Lung (tissue), 17 donors: ENCODE measurements at places on chromosomes 1 and 21. TPM values are rescaled to one million over a fixed set of nuclear protein-coding genes. Genes with fewer than 3 reads are reported as not detected.

DNA sequence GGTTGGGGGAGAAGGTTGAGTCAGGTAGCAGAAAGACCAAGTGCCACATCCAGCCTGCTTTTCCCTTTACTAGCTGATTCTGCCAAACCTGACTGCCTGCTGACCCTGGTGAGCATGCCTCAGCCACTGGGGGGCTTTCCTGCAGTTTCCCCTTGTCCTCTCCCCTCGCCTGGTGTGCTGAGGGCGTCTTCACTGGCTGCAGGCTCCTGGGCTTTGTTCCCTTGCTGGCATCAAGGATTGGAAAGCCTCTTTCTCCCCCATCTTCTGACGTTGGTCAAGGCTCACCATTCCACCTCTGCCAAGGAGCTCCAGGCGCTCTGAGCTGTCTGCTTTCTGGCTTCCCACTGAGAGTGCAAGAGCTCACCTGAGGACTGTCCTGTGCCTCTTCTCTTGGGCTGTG lies 28.4 kb downstream of the MAN1C1 start:
- DNase-seq, result no peak

- DNase-seq, result no peak
Observed at GRCh38 chr1:234647758-234648157, 37.8 kb upstream of the IRF2BP2 start.

DNA sequence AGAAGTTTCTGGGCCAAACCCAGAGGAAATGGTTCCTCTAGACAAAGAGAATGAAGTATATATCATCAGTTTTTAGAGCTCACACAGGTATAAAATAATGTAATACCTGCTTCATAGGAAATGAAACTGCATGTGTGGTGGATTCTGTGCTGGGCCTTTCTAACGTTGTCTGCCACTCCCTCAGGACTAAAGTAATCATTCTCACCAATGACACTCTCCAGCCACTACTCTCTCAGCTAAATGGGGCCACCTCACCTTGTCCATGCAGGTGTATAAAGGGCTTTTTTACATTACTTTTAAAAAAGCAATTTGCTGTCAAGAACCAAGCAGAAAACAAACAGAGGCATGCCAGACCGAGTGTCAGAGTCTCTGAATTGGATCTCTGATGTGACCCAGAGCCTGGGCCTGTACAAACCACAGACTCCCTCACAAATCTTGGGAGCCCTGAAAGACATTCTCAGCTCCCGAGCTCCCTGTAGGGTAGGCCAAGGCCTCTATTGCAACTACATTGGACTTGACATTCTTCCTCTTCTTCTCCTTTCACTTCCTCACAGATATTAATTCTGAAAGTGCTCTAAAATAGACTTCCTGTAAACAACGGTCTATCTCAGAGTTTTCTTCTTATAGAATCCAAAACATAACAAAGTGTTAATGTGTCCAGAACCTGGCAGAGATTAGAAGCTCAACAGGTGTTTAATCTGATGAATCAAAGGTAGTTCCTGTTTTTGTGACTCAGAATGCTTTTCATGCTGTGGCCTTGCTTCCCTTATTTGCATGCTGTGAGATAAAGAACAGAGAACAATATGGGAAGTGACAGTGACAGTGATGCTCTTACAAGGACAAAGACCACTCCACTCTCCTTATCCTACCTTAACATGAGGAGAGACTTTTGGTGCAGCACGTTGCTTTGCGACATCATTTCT lies 8.6 kb downstream of the AIM2 start:
- no peak for DNase-seq

- peak; percentile 93 for DNase-seq
Observed at GRCh38 chr1:219123036-219123435, 50.6 kb upstream of the LYPLAL1 start.

DNA sequence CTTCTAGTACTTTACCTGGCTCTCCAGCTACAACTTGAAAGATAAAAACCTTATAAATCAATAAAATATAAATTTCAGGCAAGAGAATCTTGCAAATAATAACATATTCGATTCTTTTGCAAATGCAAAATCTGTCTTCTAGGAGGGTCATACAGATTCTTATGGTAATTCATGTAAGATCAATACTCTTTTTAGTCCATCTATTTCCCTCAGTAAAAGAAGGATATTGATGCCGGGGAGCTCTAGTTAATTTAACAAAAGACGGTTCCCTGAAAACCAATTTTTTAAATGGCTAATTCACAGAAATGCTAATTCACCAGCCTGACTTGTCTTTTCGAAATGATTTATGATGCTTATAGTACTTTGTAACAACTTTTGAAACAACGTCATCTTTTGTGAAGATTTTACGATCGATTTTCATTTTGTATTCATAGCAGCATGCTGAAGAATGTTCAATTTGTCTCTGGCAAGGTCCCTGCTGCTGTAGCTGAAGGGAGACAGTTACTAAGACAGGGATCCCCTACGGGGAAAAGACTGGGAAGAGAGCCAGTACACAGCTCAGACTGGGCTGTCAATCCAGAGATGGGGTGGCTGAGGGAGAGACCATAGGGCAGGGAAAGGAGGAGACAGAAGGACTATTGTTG lies 90.6 kb upstream of the SPAG17 start:
- no peak for DNase-seq

DNA sequence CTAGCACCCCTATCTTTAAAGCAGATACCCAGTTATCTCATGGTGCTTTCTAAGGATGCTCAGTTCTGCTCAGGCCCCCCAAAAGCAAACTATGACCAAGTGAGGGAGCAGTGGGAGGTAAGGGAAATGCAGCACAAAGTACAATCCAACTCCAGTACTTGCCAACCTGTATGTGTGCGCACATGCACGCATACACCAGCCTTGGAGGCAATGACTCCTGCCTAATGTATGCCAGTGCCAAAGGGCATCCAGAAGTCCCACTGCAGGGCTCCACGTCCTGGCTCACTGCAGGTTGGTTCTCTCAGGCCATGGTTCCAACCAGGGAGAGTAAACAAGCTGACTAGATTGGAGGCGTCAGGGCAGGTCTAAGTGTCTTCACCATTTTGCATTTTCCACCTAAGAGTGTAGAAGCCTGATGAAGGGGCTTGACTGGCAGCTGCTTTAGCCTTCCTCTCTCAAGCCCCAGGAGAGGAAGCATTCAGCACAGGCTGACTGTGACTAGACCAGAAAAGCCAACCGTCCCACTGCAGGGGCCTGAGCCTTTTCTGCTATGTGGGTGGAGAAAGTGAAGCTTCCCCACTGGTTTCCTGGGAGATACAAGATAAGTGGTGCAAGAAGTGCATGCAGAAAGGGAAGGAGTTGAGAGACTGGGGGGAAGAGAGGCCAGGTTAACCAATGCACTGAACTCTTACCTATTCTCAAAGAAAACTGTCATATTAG lies 7.7 kb downstream of the AMIGO1 start:
- no peak for DNase-seq

- peak; percentile 68 for DNase-seq
Observed at GRCh38 chr1:209808059-209808581, 2.2 kb upstream of the IRF6 start.

DNA sequence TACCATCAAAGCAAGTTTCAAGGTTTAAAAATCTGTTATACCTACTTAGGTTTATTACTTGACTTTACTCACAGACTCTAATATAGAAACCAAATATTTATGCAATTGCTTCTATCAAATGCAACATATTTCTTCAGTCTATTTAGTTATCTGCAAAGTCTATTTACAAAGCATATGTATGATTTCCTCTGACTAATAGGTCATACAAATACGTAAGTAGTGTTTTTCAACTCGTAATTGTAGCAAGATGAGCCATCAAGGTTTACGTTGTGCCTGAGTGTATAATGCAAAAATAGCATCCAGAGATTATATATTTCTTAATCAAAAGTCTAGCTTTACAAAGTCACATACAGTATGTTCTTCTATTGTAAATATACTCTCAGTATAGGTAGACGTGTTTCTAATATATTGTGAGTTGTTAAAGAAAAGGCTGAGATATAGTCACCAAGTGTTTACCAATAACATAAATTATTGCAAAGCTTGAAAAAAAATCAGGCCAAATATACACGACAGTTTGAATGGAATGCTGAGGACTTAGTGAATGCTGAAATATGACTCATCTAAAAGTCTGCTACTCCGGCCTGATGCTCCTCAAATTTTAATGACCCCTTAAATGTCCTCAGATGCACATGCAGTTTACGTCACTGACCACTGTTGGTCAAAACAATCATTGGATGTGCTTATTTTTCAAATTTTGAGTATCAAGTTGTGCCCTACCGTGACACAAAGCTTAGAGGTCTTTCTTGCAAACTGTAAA lies 48.4 kb downstream of the ADAMTS5 start:
- DNase-seq, result no peak

GRCh38 chr1:162943622-162944021 lies 82.6 kb upstream of the CCDC190 start:
- no peak for DNase-seq

- no peak for DNase-seq
Observed at GRCh38 chr21:25581582-25581981, 25.7 kb downstream of the MRPL39 start.

- DNase-seq, result peak; percentile 51
Observed at GRCh38 chr1:95176861-95177260, 57.1 kb upstream of the RWDD3 start.

GRCh38 chr1:85894651-85895050 lies 186.4 kb upstream of the ZNHIT6 start:
- DNase-seq, result peak; percentile 76

DNA sequence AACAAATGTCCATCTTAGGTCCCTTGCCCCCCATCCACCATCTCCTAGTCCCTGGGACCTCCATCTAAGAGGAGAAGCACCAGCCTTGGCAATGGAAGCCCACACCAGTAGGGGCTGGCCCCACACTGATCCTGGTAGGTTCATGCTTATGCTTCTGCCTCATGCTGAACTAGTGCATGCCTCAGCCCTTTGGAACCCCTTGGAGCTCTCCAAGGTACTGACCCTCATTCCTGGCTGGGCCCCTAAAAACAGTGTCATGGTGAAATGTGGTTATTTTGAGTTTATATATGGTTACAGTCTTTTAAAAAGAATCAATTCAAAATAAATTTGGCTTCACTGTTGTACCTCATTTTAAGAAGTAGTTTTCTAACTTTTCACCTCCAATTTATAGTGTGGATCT lies 108.3 kb downstream of the HIVEP3 start:
- DNase-seq, result peak; percentile 80

The KPRP gene
- total RNA-seq, result not detected

The MRPS14 gene
- 39.7 TPM for total RNA-seq

The EDARADD gene
- 2.3 TPM for total RNA-seq

The FCER1A gene
- 0.92 TPM for total RNA-seq

The PTPN22 gene
- 6.9 TPM for total RNA-seq

The LIN28A gene
- total RNA-seq, result not detected
